Epithelial cell of esophagus (primary cell): ENCODE measurements at places on chromosomes 6 and 20.

GRCh38 chr6:123091091-123091895, 95.3 kb downstream of the CLVS2 start:
- peak; percentile 95 for DNase-seq

DNA sequence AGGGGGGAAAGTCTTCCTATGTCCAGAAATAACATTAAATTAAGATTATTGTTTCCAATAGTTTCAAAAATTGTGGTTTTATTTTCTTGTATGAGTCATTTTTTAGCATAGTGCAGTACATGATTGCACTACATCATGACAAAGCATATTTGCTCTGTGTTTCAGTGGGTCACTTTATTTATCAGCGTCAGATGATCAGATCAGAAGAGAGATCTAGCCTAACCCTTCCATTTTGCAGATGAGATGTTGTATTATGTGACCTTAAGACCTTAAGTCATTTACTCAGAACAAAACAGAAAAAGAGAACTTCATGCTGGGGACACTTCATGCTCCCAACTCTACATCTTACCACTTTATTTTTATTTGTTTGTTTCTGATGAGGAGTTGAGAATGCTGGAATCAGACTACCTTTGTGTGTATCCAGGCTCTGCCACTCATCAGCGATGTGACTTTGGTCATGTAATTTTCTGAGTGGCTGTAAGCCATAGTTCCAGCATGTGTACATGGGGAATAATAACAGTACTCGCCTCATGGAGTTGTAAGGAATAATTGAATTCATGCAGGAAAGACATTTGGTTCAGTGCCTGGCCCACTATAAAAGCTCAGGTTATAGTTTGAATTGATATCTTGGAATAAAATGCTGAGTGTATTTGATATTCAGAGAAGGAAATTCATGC, 13.5 kb downstream of the EYA4 start:
- DNase-seq, result peak; percentile 53

DNA sequence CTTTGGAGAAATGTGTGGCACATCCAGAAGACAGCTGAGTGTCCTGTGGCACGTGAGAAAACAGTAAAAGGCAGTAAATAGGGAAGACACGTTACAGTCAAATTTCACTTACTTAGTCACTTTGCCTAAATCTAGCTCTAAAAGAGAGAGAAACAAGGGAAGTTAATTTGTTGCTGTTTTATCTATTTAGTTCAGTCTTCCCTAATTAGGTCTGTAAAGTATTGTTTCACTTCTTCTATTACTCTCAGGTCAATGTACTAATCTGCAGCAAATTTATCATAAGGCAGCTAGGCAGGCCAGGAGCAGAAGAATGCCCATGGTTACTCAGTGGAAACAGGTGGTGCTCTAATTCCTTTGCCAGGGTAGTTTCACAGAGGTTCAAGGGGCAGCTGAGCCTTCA, 124.3 kb upstream of the CNR1 start:
- DNase-seq, result no peak

- no peak for DNase-seq
Measured at GRCh38 chr20:33025318-33025876, 6.1 kb upstream of the BPIFB6 start.

- no peak for DNase-seq
Measured at GRCh38 chr6:167850782-167851181, 24.1 kb downstream of the AFDN start.

GRCh38 chr20:10733122-10733521, 59.3 kb upstream of the JAG1 start:
- DNase-seq, result peak; percentile 97

- DNase-seq, result no peak
Measured at GRCh38 chr6:145648149-145648548, 87.2 kb downstream of the EPM2A start.

GRCh38 chr20:29408034-29408695, 1849.3 kb upstream of the DEFB115 start:
- DNase-seq, result no peak

DNA sequence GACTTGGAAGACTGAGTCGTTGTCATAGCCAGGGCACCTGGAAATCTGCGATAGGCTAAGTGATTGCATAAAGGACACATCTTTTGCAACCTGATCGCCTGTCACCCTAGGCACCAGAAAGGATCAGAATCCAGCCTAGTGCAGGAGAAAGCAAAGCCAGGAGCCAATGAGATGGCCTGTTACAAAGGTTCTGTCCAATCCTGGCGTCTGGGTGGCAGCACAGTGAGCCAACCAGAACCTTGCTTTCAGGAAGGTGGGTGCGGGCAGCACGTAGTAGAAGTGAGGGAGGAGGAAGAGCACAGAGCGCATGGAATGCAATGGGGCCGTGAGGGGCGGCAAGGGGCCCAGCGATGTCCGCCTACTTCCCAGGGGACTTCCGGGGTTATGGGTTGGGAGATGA, 120.4 kb upstream of the GGTLC1 start:
- DNase-seq, result peak; percentile 27
